ENCODE measurements at places on chromosomes 4 and X.

DNA sequence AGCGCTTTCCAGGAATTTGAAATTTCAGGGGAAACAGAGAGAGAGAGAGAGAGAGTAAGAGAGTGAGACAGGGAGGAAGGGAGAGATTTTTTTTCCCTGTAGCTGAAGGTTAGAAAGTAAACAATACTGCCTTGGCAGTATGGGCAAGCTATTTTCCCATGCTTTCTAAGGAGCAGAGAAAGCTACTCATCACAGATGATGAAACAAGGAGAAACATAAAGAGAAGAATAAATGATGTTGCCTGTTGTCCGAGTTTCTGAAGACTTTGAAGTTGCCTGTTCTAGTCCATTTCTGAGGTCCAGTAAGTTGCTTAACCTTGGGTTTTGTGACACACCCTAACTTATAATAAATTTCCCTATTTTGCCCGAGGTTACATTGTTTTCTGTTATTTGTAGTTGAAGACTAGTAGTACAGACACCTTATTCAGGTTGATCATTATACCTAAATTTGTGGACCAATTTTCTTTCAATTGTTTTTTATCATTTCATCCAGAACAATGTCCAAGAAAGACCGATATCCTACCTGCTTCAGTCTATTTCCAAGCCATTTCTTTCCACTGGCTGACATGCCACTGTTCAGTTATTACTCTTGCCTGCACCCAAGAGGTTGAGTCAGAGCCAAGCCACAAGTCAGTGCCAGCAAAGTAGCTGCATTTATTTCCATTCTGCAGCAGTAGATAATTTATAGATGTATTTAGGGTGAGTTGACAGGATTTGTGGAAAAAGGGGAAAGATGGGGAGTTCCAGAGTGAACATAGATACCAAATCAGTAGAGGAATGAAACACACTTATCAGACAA lies 49.7 kb upstream of the SLC16A2 start:
- DNase-seq: no peak

DNA sequence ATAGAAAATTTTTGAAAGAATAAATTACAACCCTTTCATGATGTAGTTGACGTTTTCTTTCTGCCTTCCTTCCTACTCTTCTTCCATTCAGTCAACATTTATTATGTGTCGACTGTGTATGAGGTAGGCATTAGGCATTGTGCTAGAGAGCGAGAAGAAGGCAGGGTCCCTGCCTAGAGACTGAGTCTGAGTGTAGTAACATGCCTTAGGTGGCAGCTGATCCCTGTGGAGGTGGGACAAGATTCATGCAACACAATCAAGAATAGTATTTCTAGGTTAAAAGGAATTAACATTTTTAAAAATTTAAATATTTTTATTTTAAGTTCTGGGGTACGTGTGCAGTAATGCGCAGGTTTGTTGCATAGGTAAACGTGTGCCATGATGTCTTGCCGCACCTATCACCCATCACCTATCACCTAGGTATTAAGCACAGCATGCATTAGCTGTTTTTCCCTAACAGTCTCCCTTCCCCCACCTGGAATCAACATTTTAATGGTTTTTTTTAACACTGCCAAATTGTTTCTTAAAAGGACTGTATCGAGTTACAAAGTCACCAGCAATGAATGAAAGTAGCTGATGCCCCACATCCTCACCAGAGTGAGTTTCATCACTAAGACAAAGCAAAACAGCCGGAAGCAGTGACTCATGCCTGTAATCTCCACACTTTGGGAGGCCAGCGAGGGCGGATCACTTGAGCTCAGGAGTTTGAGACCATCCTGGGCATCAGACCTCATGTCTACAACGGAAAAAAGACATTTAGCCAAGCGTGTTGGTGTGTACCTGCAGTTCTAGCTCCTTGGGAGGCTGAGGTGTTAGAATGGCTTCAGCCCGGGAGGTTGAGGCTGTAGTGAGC lies 84.0 kb downstream of the WWC2 start:
- DNase-seq: no peak

- no peak for DNase-seq
These were observed 234.2 kb downstream of the UNC5C start for GRCh38 chr4:95314573-95314972.

- no peak for DNase-seq
These were observed 9.6 kb downstream of the SLC25A5 start for GRCh38 chrX:119477812-119478232.

- DNase-seq: no peak
These were observed 252.0 kb downstream of the FBXW7 start for GRCh38 chr4:152283801-152284470.

DNA sequence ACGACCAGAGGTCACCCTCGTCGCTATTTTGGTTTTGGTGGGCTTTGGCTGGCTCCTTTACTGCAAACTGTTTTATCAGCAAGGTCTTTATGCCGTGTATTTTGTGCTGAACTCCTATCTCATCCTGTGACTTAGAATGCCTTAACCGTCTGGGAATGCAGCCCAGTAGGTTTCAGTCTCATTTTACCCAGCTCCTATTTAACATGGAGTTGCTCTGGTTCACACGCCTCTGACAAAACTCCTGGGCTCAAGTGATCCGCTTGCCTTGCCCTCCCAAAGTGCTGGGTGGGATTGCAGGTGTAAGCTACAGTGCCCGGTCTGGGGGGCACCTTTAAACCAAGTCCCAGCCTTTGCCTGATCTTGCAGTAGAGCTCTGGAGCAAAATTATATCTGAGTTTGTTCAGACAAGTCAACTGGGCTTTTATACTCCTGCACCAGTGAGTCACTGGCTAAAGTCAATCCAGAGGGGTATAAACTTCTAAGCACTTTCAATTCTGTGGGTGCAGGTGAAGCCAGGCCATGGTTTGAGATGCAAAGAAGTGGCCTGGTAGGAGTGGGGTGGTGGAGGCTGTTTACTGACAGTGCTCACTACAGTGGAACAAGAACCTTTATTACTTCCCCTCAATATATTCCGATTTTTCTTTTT lies 50.2 kb downstream of the MGST2 start:
- DNase-seq: no peak

- DNase-seq: no peak
These were observed 19.9 kb downstream of the DCHS2 start for GRCh38 chr4:154471526-154472331.

DNA sequence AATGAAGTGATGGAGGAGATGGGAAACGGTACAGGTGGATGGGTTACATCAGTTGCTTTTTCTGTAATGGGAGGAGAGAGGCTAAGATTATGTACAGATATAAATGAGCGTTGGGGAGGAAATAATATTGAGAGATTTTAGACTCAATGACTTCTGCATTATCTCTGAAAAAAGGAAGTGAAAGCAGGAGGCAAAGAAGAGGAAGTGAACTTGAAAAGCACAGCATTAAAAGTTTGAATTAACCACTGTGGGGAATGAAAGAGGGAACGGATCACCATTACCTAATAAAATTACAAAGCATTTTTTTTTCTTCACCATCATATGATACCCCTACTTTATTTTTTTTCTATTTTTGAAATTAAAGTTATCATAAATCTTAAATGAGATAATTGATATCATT lies 1025.5 kb downstream of the RPA4 start:
- DNase-seq: no peak
